ENCODE measurements at places on chromosomes 5 and 9.

- DNase-seq: no peak
Observed at GRCh38 chr5:132456987-132457361, 33.6 kb downstream of the IRF1 start.

DNA sequence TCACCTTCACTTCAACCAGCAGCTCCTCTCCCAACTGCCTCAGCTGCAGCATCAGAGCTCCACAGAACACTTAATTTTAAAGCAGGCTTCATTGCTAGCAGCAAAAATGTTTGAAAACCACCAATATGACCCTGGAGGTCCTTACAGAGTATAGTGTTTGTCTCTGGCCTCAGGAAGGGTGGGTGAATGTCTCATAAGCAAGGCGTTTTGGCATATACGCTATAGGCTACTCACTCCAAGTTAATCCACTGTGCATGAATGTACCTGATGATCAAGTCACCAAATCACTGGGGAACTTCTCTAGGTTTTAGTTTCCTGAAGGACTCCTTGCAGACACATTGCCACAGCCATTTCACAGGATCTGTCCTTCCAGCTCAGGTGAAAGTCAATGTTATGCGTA lies 125.3 kb downstream of the GABBR2 start:
- DNase-seq: no peak

DNA sequence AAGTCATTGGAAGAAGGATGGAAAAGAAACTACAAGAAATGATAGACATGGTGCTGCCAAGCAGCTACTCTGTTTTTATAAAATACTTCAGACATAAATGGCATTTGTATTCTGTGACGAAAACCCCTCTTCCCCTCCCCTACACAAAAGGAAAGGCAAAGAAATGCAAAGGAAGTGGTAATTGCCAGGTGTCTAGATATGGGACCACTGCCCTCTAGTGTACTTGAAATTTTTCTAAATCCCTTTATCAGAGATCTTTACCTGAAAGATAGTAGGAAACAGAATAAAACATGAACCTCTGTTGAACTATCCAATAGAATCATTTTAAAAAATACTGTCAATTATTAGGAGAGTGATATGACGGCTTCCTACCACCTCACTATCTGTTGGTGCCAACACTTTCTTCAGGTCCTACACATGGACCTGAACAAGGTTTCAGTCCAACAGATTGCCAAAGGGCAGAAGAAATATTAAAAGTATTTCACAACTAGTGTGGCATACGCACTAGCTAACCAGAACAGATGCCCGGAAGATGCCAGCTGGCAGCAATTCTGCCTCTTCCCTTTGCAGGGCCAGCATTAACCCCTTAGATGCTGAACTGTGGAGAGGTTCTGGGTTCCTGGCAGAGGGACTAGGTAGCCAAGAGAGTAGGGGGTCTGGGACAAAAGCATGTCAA lies 104.1 kb downstream of the TSSK1B start:
- DNase-seq: no peak

DNA sequence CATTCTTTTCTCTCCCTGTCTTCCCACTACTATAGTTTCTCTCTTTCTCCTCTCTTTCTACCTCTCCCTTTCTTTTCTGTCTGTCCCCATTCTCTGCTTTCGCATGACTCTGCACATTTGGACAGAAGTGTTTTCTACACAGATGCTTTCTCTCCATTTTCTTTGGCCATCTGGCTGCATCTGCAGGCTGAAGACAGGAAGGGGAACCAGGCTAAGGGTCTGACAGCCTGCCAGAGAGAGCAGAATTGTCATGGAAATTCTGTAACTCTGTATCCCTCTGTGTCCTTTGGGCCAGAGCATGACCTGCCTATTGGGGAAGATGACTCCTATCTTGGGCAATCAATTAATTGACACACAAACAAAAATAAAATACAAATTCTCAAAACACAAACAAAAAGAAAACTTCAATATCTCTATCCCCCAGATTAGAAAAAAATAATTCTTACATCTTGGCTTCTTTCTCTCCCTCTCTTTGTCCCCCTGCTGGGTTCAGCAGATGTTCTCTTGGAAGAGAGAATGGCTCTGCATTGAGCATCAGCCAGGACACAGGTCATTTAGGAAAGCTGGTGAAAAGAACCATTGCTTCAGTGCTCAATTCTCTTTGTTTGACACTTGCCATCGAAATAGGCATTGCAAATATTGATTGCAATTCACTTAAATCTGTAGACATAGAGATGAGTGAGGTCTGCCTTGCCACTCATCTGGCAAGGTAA lies 415.9 kb upstream of the KLF4 start:
- no peak for DNase-seq

Measured in neuronal stem cell (in vitro differentiated cells).